Omental fat pad (tissue), 4 donors: ENCODE measurements at places on chromosomes 6 and 20. TPM values are rescaled to one million over a fixed set of nuclear protein-coding genes. Genes with fewer than 3 reads are reported as not detected.

PRND gene
- not detected for total RNA-seq

PACSIN1 gene
- not detected for total RNA-seq

HDAC2 gene
- 31.0 TPM for total RNA-seq

CBLN4 gene
- total RNA-seq: not detected

RBM24 gene
- 0.84 TPM for total RNA-seq

CYP39A1 gene
- 2.8 TPM for total RNA-seq

CLIC5 gene
- 14.8 TPM for total RNA-seq

C6orf132 gene
- 3.9 TPM for total RNA-seq

EPHA7 gene
- 0.12 TPM for total RNA-seq

WFDC2 gene
- total RNA-seq: 5.7 TPM

MYL9 gene
- 86.5 TPM for total RNA-seq

NOTCH4 gene
- total RNA-seq: 15.1 TPM

SOX4 gene
- total RNA-seq: 10.9 TPM

PARD6B gene
- total RNA-seq: 6.6 TPM

ZNF311 gene
- total RNA-seq: 0.36 TPM

SOX18 gene
- total RNA-seq: 8.0 TPM

LY6G6F gene
- total RNA-seq: not detected

PPIL6 gene
- total RNA-seq: 7.4 TPM

HLA-DOB gene
- not detected for total RNA-seq

ETV7 gene
- 4.6 TPM for total RNA-seq

JAG1 gene
- 95.5 TPM for total RNA-seq

ROS1 gene
- not detected for total RNA-seq

ULBP2 gene
- 1.2 TPM for total RNA-seq

EYS gene
- total RNA-seq: 0.25 TPM

CST9 gene
- total RNA-seq: not detected

MUCL3 gene
- 0.19 TPM for total RNA-seq

GUCA1A gene
- not detected for total RNA-seq

HTR1E gene
- not detected for total RNA-seq

TBX18 gene
- total RNA-seq: 5.4 TPM

ANGPT4 gene
- 0.44 TPM for total RNA-seq

BCAS1 gene
- not detected for total RNA-seq

ZNF165 gene
- 1.4 TPM for total RNA-seq

FBXO5 gene
- 5.4 TPM for total RNA-seq

SNRNP48 gene
- 14.2 TPM for total RNA-seq

SNAP91 gene
- total RNA-seq: 0.13 TPM

SALL4 gene
- 0.19 TPM for total RNA-seq

PDE7B gene
- total RNA-seq: 15.0 TPM

CLPSL1 gene
- not detected for total RNA-seq

RAET1G gene
- 19.5 TPM for total RNA-seq

ACOT13 gene
- 10.4 TPM for total RNA-seq

DNAH8 gene
- not detected for total RNA-seq

GMDS gene
- 15.3 TPM for total RNA-seq

TLDC2 gene
- total RNA-seq: not detected

DDO gene
- 7.6 TPM for total RNA-seq

OPRM1 gene
- total RNA-seq: not detected

FKBP1A gene
- 273 TPM for total RNA-seq
